ENCODE measurements at places on chromosomes 3 and 15.

DNA sequence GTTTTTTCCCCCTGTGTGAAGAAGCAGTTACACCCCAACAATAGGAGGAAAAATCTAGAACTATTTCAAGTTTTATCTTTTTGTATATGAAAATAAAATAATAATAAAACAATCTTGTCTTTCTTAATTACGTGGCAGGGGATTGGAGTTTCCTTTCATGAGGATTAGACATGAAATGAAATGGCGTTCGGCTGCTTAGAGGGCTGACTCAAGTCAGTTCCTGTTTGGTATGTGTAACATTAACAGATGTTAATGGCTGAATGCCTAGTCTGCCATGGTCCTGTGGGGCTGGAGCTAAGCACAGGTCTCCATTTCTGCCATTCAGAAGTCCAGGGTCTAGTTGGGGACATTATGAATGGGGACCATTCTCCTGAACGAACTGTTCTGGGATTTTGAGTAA, 3.1 kb upstream of the EXOG start:
- DNase-seq, result peak; percentile 19

GRCh38 chr15:60889006-60889405, 340.1 kb downstream of the RORA start:
- DNase-seq, result no peak

GRCh38 chr3:165193366-165194254, 2.6 kb downstream of the SLITRK3 start:
- DNase-seq, result no peak

- DNase-seq, result no peak
Measured at GRCh38 chr3:189498995-189499704, 132.0 kb upstream of the TP63 start.

DNA sequence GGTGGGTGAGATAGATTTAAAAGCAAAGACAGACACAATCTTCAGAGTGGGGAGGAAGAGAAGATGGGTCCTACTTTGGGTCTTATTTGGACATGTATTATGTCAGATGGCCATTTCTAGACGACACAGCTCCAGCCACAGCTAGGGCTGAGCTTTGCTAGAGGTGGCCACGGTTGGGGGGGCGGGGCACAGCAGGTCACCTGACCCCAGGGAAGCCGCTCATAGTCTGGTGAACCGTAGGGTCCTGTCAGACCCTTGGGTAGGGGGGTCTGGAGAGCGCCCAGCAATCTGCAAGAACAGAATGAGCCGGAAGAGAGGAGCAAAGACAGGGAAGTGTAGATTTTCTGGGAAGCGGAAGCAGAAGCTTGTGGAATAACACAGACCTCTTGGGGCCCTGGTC, 6.6 kb downstream of the EPB42 start:
- DNase-seq, result no peak

DNA sequence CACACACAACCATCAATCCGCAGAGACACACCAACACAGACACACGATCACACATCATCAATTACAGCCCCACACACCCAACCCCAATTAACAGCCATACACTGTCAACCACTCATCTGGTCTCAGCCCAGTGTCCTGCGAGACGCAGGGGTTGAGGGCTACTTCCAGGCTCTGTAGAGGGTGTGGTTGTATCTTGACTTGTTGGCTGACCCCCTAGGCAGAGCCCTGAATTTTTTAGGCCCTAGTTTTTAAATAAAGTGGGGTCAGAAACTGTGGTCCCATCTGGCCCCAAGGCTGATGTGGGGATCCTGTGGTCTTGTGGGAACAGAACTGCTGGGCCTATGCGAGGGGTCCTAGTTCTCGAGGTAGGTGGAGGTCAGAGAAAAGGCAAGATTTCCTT, 9.2 kb downstream of the VILL start:
- no peak for DNase-seq

DNA sequence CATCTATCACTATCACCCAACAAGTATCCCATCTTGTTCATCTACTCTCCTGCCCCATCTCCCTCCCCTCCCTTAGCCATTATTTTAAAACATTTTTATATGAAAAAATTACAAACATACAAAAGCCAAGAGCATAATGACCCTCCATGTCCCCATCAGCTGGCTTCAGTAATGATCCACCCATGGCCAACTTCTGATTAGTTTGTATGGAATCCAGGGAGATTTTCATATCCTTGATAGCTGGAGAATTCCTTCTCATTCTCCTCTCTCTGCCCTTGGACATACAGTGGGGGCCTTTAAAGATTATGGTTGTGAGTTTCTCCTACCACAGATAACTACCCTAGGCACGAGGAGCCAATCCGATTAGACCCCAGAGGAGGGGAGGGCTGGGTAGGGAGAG, 40.2 kb downstream of the IRAK2 start:
- DNase-seq, result peak; percentile 28

DNA sequence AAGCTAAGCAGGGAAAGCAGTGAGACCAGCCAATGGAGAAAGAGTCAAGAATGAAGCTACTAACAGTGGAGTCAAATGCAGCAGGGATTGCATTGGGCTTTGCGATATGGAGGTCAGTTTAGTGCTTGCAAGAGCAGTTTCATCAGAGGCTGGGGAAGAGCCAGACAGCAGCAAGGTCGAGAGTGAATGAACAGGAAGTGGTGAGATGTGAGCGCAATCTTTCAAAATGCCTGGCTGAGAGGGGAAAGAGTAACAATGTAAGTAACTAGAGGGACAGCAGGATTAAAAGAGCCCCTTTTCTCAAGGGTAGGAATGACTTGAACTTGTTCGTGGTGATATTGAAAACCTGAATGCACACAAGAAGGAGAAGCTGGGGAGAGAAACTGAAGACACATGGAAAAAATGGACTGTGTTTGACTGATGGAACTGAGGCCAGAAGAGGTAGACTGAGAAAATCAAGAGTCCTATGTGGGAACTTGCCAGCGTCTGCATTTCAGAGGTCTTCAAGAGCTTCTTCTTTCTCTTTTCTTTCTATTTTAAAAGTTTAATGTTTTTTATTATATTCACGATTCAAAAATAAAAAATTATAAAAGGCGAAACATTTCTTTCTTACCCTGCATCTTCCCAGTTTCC, 30.6 kb upstream of the GPR160 start:
- DNase-seq, result peak; percentile 49

DNA sequence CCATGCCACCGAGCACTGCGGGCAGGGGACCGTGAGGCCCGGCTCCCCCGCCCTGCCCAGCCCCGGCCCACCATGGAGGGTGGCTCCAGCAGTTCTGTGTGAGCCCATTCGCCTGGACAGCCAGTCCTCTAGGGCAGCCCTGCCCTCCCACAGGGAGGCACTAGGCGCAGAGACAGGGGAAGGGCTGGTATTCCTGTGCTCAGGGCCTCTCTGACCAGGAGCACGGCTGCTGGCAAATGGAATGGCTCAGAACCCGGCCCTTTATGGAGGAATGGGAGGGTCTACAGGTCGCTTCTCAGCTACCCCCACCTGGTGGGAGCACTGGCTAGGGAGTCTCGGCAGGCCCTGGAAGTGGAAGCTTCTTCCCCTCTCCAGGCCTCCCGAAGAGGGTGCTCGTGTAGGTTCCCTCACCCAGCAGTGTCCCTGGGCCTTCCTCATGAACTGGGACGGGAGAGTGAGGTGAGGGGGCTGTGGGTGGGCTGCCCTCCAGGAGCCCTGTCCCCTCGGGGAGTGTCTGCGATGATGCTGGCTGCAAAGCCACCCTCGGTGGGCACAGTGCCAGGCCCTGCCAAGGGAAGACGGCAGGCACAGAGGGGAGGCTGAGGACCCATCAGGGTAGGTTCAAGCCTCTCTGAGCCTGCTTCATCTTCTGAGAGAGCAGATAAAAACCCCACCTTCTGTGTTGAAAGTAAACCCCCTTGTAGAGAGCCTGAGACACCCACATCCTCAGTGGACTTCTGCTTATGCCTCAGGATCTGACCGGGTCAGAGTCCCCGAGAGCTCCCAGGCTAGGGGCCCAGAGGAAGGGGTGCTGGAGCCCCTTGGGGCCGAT, 1.5 kb downstream of the MELTF start:
- no peak for DNase-seq

- no peak for DNase-seq
Measured at GRCh38 chr3:157087780-157088600, 72.0 kb downstream of the CCNL1 start.

- peak; percentile 63 for DNase-seq
Measured at GRCh38 chr15:31024979-31025378, 33.6 kb upstream of the MTMR10 start.

DNA sequence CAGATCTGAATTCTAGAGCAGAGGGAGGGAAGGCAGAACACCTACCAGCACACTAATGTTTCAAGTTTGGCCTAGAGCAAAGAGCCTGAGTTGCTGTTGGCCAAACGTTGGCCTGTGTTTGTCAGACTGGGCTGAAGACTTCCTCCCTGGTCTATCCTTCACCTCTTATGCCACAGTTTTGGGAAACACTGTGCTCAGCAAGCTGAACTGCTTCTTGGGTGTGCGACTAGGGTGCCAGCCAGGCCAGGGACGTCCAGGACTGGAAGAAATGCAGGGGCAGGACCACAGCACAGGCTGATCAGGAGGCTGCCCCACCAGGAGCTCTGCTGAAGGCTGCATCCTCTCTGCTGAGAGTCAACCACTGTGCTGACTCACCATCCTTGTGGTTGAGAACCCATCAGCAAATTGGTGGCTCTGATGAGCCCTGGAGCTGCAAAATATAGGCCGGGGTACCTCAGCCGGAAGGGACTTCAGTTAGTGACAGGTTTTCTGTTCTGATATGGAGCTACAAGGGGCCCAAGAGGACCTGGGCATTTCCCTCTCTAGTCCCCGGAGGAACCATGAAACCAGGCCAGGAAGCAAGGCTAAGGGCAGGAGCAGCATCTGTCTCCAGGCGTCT, 131.6 kb upstream of the RASGRP1 start:
- peak; percentile 63 for DNase-seq

GRCh38 chr3:134445636-134446035, 40.1 kb downstream of the ANAPC13 start:
- peak; percentile 41 for DNase-seq

DNA sequence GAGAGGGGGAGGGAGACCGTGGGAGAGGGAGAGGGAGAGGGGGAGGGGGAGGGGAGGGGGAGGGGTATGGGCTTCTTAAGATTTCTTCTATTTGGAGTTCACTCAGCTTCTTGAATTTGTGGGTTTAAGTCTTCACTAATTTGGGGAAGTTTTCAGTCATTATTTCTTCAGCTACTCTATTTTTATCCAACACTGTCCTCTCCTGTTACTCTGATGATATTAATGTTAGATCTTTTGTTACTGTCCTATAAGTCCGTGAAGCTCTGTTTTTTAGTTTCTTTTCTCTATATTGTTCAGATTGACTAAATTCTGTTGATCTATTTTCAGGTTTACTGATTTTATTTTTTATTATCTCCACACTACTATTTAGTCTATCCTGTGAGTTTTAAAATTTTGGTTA, 351.5 kb upstream of the TPM1 start:
- DNase-seq, result no peak

DNA sequence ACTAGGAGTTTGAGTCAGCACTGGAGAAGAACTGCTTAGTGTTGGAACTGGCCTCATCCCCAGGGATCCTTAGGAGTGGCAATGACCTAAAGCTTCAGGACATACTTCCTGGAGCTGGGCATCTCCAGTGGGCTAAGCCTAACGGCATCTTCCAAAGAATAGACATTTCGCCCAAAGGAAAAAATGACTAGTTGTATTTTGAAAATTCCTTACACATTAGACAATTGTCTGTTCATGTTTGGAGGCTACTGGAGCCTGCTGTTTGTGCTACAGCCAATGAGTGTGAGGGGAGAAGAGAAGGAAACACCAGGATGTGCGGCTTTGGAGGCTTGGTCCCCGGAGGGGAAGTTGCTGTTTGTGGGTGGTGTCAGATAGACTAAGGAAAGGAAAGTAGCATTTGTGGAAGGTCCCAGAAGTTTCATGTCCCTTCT, 77.6 kb downstream of the POLR2M start:
- peak; percentile 98 for DNase-seq

GRCh38 chr3:31710123-31710803, 177.5 kb downstream of the STT3B start:
- DNase-seq, result no peak

GRCh38 chr3:53137835-53138446, 7.7 kb upstream of the RFT1 start:
- DNase-seq, result peak; percentile 49

DNA sequence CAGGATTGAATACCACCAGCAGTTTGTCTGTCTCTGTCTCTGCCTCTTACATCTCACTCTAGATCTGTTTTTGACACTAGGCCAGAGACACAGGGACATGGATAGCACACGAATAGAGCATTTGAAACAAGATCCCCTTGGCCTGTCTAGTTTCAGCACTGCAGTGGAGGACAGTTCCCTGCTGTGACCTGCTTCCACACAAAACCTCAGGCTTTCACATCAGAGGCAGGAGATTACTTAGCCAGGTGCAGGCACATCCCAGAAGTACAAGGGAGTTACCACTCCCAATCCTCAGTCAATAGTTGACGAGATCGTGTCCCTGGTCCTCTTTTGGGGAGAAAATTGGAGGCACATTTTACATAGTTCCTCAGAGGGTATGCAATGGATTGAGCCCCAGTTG, 34.0 kb upstream of the CCK start:
- peak; percentile 39 for DNase-seq

- DNase-seq, result no peak
Measured at GRCh38 chr3:51960386-51960785, 5.2 kb downstream of the GPR62 start.

DNA sequence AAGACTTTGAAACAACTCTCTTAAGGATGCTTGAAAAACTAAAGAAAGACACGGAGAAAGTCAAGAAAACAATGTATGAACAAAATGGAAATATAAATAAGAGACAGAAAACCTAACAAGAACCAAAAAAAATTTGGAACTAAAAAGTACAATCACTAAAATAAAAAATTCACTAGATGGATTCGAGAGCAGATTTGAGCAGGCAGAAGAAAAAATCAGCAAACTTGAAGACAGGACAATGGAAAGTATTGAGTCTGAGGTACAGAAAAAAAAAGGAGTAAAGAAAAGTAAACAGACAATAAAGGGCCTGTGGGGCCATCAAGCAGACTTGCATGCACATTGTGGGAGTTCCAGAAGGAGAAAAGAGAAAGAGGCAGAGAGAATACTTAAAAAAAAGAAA, 13.4 kb upstream of the CDAN1 start:
- DNase-seq, result no peak

DNA sequence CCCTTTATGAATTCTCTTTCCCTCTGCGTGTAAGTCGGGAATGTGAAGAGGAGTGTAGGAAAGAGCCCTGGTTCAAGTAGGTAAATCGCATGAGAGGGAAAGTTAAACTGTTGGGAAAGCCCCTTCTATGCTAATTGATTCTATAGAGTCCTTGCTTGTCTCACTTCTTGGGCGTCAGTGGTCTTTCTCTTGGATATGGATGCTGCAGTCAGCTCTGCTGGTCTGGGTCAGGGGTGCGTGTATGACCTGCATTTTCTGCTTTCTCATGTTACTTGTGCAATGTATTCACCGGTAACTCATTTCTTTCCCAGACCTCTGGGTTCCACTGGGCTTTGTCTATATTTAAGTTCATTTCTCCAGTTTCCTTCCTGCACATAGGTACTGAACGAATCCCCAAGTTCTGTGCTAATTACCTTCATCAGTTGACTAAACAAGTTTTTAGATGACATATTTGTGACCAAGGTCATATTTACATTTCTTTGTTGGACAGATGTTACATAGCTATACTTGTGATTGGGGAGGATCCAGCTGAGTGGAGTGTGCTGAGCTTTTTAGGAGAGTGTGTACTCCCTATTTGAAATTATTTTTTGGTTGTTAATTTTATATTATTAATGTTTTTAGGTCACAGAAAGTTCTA, 1.4 kb downstream of the SETD5 start:
- DNase-seq, result peak; percentile 49

GRCh38 chr3:55607844-55608243, 120.7 kb upstream of the WNT5A start:
- DNase-seq, result no peak

Data from EL (cell line).